ENCODE measurements at places on chromosomes 4 and X. TPM values are rescaled to one million over a fixed set of nuclear protein-coding genes. Genes with fewer than 3 reads are reported as not detected.

The MAGEA10 gene
- total RNA-seq = not detected

The GATA1 gene
- total RNA-seq = not detected

The CASP6 gene
- total RNA-seq = 61.0 TPM

The ITGB1BP2 gene
- total RNA-seq = 5.8 TPM

The CPZ gene
- total RNA-seq = 0.29 TPM

The NUDT6 gene
- total RNA-seq = 6.3 TPM

The ZFP92 gene
- 0.38 TPM for total RNA-seq

The CCNA2 gene
- total RNA-seq = 27.3 TPM

The PRR32 gene
- total RNA-seq = not detected

The AMTN gene
- not detected for total RNA-seq

- H3K27ac ChIP-seq = no peak overlapping the region
- no peaks in the 10 kb centered on the region for H3K36me3 ChIP-seq
- H3K4me1 ChIP-seq = no peaks in the 10 kb centered on the region
- H3K27me3 ChIP-seq = no peaks in the 10 kb centered on the region
- DNase-seq = no peak
These were observed 285.0 kb downstream of the SPANXN1 start for GRCh38 chrX:145532176-145532780.

DNA sequence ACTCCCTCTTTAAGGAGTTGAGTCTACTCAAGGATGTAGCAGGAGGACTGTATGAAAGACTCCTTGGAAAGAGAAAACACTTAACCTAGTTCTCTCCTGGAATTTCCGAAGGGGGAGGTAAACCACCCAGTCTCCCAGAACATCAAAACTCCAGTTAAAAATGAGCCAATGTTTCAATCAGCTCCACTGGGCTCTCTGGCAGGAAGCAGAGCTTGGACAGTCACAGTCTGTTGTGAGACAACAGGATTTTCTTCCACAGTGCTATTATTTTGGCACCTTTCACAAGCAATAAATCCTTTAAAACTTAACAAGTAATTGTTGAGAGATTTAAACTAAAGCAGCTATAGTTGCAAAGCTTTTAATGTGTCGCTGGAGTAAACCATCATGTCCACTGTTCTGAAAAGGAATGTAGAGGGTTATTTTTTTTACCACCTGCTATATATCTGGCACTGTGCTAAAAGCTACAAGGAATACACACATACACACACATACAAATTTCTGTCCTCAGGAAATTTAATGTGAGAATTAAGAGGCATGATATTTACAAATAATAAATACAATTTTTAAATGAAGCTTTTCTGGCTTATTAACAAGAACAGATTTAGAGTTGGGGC is 229.2 kb upstream of the INTU start:
- no peaks in the 10 kb centered on the region for H3K27me3 ChIP-seq
- no peak overlapping the region for H3K27ac ChIP-seq
- no peak for DNase-seq
- H3K4me3 ChIP-seq = no peak overlapping the region
- no peaks in the 10 kb centered on the region for H3K4me1 ChIP-seq
- H3K36me3 ChIP-seq = no peaks in the 10 kb centered on the region

- H3K4me1 ChIP-seq = no peaks in the 10 kb centered on the region
- H3K27me3 ChIP-seq = no peaks in the 10 kb centered on the region
- H3K27ac ChIP-seq = no peak overlapping the region
- no peaks in the 10 kb centered on the region for H3K36me3 ChIP-seq
- no peak overlapping the region for H3K4me3 ChIP-seq
These were observed 165.1 kb downstream of the CENPC start for GRCh38 chr4:67380154-67380553.

GRCh38 chr4:122086338-122087065 is 65.6 kb upstream of the BLTP1 start:
- no peaks in the 10 kb centered on the region for H3K27me3 ChIP-seq
- no peak for DNase-seq
- H3K27ac ChIP-seq = no peak overlapping the region
- H3K36me3 ChIP-seq = no peaks in the 10 kb centered on the region

GRCh38 chr4:175999944-176000343 is 65.7 kb upstream of the WDR17 start:
- peaks cover 12% of the 10 kb centered on the region for H3K27me3 ChIP-seq
- H3K27ac ChIP-seq = no peak overlapping the region
- H3K4me1 ChIP-seq = peaks cover 7% of the 10 kb centered on the region
- no peak for DNase-seq

DNA sequence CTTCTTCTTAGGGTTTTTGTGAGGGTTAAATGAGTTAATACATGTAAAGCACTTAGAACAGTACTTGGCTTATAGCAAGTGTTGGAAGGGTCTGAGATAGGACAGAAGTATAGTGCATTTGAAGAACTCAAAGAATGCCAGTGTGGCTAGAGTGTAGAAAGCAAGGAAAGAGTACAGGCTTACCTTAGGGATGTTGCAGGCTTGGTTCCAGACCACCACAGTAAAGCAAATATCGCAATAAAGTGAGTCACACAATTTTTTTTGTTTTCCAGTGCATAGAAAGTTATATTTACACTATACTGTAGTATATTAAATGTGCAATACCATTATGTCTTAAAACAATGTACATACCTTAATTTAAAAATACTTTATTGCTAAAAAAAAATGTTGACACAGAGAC is 41.3 kb downstream of the KIF4A start:
- no peak overlapping the region for H3K4me3 ChIP-seq
- peaks cover 6% of the 10 kb centered on the region for H3K4me1 ChIP-seq
- DNase-seq = no peak
- peaks cover 5% of the 10 kb centered on the region for H3K36me3 ChIP-seq

DNA sequence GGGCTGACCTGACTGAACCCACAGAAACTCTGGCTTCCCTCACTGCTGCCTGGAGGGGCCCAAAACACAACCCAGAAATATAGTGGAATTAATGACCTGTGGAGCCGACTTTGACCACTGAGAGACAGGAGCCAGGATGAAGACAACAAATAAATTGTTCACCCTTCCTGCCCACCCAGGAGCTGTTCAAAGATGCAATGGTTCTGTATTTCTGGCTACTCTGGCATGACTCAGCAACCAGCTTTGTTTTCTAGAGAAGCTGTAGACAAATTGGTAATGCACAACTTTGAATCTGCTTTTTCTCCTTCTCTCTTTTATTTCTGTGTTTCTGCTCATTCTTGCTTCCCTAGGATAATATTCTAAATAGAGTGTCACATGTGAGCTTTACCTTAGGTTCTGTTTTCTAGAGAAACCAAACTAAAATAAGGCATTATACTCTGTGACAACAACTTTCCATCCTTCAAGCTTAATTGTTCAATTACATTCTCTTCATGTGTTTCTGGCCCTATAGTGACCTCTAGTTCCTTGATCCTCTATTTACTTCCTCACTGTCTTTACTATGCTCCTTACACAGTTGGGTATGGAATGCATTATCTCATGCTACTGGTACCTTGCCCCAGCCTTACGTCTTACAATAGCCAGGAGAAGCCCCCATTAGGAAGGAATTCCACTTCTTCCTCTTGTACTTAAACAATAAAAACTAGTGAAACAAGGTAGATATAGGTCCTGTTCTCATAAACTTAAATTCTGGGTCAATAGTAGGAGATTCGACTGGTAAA is 6.5 kb upstream of the PRKG2 start:
- H3K4me3 ChIP-seq = no peak overlapping the region
- no peak overlapping the region for H3K27ac ChIP-seq
- H3K36me3 ChIP-seq = no peaks in the 10 kb centered on the region
- no peaks in the 10 kb centered on the region for H3K4me1 ChIP-seq
- DNase-seq = no peak

- H3K4me1 ChIP-seq = peaks cover 2% of the 10 kb centered on the region
- no peak for DNase-seq
- no peaks in the 10 kb centered on the region for H3K27me3 ChIP-seq
- peaks cover 3% of the 10 kb centered on the region for H3K36me3 ChIP-seq
- no peak overlapping the region for H3K4me3 ChIP-seq
- no peak overlapping the region for H3K27ac ChIP-seq
These were observed 317.4 kb downstream of the ASMT start for GRCh38 chrX:1932231-1932630.

DNA sequence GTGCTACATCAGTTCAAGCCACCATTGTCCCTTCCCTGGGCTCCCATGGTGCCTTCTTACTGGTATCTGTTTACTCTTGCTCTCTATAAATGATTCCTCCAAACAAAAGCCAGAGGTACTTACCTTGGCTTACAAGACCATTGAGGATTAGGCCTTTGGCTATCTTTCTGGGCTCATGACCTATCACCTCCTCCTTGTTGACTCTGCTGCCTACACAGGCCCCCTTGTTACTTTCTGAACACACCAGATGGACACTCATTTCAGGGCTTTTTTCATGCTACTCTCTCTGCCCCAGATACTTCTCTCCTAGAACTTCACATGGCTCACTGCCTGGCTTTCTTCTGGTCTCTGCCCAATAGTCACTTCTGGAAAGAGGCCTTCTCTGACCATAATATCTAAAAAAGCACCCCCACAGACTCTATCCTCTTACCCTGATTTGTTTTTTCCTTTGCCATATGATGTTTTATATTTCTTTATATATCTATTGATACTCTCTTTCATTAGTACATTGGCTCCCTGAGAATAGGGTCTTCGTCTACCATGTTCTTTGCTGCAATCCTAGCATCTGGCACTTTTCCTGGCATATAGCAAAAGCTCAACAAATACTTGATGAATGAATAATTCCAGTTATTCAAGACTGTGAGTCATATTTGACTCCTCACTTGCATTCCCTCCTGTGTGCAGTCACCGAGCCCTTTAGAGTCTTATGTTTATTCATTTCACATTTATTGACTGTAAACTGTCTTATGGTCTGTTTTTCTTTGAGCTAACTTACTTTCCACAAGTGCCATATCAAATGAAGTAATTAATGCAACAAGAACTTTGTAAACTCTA is 27.1 kb upstream of the TAPT1 start:
- peaks cover 33% of the 10 kb centered on the region for H3K36me3 ChIP-seq
- H3K27me3 ChIP-seq = no peaks in the 10 kb centered on the region
- H3K4me1 ChIP-seq = peaks cover 11% of the 10 kb centered on the region
- H3K4me3 ChIP-seq = no peak overlapping the region

GRCh38 chr4:15883610-15884243 is 54.8 kb downstream of the FGFBP1 start:
- no peak for DNase-seq
- no peaks in the 10 kb centered on the region for H3K27me3 ChIP-seq
- no peaks in the 10 kb centered on the region for H3K36me3 ChIP-seq
- H3K27ac ChIP-seq = no peak overlapping the region
- peaks cover 5% of the 10 kb centered on the region for H3K4me1 ChIP-seq

DNA sequence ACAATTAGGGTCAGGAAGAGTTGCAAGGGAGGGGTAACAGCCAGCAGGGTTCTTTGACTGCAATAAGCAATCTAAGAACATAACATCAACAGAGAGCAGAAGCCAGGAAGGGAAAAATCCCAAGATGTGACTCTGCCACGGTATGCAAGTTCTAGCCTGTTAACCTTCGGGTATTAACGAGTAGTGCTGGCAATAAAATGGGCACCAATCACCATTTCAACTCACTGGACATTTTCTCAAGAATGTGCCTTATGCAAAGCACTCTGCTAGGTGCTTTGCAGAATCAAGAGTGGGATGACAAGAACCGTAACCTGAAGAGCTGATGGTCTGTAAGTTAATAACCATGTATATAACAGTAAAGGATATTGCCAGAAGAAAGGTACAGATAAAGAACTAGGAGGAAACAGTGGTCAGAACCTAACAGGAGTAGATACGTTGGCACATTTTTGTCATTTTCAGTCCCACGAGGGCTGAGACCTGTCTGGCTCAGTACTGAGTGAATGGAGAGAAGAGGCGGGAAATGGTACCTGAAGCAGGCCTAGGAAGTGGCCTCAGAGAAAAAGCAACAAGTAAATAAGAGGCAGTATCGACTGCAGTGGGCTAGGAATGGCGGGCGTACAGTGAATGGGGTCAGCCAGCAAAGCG is 2.7 kb downstream of the ELOVL6 start:
- H3K4me3 ChIP-seq = peak overlapping the region; percentile 95
- H3K27me3 ChIP-seq = no peaks in the 10 kb centered on the region

DNA sequence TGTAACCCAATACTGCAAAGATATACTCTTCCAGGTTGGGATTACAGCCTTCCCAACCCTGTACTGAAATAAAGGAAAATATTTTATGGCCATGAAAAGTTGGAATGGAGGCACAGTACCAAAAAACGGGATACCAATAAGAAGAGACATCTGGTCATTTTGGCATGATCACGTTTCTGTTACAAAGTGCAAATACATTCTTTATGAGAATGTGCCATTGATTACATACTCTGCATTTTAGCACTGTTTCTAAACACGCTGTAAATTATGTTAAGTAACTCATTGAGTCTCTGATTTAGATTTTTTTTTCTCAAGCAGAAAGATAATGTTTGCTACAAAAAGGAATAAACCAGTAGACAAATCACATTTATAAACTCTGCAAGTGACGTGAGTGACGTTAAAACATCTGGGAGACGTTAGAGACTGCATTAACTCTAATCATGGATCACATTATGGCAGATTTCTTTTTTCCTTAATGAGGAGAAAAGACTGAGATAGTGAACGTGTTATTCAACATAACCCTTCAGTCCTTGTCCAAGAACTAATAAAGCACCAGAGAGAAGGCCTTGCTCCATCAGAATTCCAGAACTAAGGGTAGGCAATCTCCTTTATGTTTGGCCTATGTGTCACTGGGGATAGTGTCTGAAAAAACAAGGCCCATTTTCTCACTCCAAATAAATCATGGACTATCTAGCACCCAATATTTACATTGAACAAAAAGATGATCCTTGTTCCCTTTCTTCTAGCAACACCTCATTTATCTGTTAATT is 31.0 kb downstream of the UNC5C start:
- H3K27ac ChIP-seq = no peak overlapping the region
- no peaks in the 10 kb centered on the region for H3K27me3 ChIP-seq
- H3K4me3 ChIP-seq = no peak overlapping the region

DNA sequence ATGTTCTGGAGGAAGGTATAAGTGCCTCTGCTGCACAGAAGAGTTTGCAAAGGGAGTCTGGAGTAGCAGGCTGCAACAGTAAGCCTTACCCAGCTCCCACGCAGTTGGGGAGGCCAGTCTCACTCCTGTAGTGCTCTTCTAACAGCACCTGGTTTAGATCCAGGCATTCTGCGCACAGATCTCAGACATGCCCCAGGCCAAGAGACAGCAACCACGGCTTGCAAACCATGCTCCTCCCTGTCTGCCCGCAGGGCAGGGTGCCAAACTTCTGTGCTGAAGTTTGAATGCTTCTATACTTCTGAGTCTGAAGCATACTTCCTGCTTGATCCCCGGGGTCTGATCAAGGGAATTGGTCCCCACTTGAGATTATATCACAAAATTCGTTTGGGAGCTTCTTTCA is 106.3 kb downstream of the LINC00632 start:
- H3K27me3 ChIP-seq = no peaks in the 10 kb centered on the region
- no peak overlapping the region for H3K27ac ChIP-seq
- H3K36me3 ChIP-seq = no peaks in the 10 kb centered on the region
- no peaks in the 10 kb centered on the region for H3K4me1 ChIP-seq
- H3K4me3 ChIP-seq = no peak overlapping the region

DNA sequence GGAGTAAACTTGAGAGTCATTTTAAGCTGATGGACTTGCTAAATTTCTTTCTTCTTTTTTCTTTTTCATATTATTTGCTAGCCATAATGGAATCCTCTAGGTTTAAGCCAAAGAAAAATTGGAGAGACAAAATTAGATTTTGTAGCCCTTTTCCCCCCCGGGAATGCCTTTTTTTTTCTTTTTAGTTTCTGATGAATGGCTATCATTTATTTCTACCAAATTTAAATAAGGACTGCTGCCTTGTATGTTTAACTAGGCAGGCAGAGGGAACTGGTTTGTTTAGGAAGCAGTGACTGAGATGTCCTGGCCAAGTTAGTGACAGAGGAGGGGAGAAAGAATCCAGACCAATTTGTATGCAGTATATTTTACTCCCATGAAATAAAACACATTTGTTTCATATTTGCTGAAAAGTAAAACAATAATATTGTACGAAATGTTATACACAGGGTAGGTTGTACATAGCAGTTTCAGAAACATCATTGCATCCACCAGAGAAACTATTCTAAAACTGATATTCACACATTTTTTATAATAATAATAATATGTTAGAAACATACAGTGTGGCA is 5.7 kb downstream of the PITX2 start:
- no peak overlapping the region for H3K27ac ChIP-seq
- H3K4me1 ChIP-seq = peaks cover 22% of the 10 kb centered on the region
- H3K27me3 ChIP-seq = peaks cover 95% of the 10 kb centered on the region
- no peak for DNase-seq
